HT1080 (cell line): ENCODE measurements at places on chromosomes 13 and 19. TPM values are rescaled to one million over a fixed set of nuclear protein-coding genes. Genes with fewer than 3 reads are reported as not detected.
A peak's percentile ranks its signal among the peaks of the same experiment; 100 is the strongest.

- DNase-seq, result no peak
Measured at GRCh38 chr13:79660361-79660760, 179.4 kb downstream of the NDFIP2 start.

DNA sequence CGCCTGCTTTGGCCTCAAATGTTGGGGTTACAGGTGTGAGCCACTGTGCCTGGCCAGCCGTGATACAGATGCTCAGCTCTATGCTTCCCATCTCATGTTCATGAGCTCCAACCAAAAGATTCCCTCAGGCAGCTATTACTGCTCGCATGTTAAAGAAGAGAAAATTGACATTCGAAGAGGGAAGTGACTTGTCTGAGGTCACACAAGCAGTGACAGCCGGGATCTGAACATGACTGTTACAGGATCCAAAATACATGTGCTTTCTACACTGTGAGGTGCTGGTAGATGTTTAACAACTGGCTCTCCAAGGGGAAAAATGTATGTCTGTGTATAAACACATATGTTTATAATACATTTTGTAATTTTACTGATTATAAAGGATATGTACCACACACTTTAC lies 11.3 kb downstream of the FPR1 start:
- no peak for DNase-seq

- no peak for DNase-seq
Measured at GRCh38 chr19:37654118-37654517, 1.1 kb downstream of the ZFP30 start.

GRCh38 chr19:1400281-1401137 lies 833 bp downstream of the GAMT start:
- DNase-seq, result peak; percentile 32

GRCh38 chr13:68185444-68186141 lies 955.5 kb upstream of the PCDH9 start:
- DNase-seq, result no peak

GRCh38 chr13:41284512-41285288 lies 21.3 kb upstream of the MTRF1 start:
- peak; percentile 90 for DNase-seq

DNA sequence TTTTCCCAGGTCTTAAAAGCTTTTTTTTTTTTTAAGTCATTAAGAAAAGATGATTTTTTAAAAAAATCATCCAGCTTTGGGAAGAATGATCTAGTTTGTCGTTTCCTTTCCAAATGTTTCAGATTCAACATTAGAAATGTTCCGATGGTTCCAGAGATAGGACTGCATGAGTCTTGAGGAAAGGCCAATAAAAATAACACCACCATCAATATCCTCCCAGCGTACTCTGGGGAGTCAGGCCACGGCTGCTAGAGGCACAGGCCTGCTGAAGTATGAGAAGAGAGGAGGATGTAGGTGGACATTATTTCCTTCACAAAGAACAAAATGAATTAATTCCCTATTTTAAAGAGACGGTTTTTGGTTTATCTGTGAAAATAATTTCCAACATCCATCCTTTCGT lies 60.0 kb upstream of the SHISA2 start:
- no peak for DNase-seq

DNA sequence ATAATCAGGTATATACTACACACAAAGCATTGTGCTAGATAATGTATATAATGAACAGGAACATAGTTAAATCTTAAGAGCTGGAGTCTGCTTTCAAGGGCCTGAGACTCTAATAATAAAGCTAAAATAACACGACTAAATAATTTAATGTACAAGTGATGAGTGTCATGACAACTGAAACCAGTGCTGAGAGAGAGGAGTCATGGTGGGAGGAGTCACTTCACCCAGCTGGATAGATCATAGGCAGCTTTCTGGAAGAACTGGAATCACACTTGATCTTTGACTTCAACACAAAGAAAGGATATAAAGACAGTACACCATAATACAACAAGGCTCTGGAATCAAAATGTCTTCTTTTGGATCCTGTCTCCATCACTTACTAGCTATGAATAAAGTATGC lies 7.1 kb downstream of the RBM26 start:
- DNase-seq, result no peak

DNA sequence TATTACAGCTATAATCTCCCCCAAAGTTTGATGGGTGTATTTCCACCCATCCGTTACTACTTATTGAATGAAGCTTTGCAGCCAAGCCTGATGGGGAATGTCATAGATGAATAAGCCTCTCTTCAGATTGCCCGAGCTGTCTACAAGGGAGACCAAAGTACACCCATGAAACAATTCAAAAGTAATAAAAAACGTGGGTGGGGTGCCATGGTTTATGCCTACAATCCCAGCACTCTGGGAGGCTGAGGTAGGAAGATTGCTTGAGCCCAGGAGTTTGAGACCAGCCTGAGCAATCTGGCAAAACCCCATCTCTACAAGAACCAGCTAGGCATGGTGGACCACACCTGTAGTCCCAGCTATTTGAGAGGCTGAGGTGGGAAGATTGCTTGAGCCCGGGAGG lies 419.2 kb downstream of the FGF9 start:
- no peak for DNase-seq

GRCh38 chr13:38255600-38255999 lies 94.1 kb upstream of the UFM1 start:
- no peak for DNase-seq

The SULT2A1 gene
- total RNA-seq, result not detected in 2 replicates

The RANBP3 gene
- total RNA-seq, result 61.9 and 89.2 TPM in 2 replicates

The TYK2 gene
- 64.3 and 80.5 TPM in 2 replicates for total RNA-seq

The AP3D1 gene
- total RNA-seq, result 124 and 146 TPM in 2 replicates
